ENCODE measurements at places on chromosomes 1 and 21.

DNA sequence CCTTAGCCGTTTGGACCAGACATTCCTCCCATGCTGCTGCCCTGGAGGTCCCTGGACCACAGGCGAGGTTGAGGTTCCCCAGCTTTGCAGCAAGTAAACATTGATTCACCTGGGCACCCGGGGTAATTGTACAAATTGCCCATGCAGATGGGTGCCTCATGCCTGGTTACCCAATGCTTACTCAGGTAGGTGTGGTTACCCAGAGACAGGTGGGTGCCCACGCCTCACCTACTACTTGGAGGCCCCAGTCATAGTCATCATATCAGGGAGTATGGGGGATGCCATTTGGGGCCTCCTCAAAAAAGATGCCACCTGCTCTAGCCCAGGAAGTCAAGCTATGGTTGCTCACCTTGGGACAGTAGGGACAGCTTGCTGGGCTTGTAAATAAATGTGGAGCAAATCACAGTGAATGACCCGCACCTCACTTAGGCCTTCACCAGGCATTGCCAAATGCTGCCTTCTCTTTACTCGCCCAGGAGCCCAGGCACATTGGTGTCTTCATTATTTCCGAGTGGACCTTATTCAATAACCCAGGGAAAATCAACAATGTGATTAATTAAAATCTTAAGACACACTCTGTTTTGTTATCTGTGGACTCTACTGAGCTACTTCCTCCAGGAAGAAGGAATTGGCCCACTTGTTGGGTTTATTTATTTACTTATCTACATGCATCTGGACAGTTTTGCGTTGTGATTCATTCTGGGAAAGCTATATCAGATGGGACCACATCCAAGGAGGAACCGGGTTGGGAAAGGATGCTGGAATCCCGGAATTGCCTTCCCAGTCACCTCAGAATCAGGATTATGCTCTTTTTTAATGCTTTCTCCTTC, 35.6 kb upstream of the GRHL3 start:
- no peak for DNase-seq

- DNase-seq, result no peak
These were observed 30.2 kb upstream of the SFPQ start for GRCh38 chr1:35223084-35223630.

DNA sequence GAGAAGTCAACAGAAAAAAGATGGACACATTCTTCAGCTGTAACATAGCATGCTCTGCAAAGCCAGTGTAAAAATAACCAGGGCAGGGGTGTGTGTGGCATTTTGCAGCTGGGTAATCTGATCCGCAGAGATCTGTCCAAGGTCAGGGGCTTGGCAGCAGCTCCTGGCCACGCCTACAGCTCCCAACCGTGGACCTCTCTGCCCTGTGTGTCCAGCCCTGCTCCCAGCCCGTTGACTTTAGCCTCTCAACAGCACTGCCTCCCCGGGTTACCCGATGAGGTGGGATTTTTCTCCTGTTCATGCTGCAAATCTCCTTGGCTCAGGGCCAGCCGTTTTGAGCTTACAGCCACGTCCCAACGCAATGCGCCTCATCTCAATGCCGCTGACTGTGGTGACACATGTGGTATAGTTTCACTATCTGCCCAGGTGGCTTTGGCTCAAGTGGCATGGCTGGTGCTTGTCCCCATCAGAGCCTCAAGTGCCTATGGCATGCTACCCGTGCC, 68.1 kb downstream of the VWA5B1 start:
- DNase-seq, result no peak

DNA sequence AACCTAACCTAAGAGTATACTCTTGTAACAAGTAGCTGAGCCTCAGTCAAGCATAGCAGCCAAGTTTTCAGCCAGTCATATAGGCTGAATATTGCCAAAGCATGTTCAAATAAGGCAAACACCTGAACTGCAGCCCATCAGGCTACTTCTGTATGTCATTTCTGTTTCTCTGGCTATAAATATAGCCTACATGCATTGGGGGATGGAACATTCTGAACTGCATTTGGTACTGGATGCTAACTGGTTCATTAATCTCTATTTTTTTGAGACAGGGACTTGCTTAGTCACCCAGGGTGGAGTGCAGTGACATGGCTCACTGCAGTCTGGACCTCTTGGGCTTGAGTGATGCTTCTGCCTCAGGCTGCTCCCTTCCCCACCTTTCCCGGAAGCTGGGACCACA, 37.3 kb downstream of the MAST2 start:
- no peak for DNase-seq

GRCh38 chr1:193179094-193179493, 7.3 kb downstream of the B3GALT2 start:
- DNase-seq, result no peak

GRCh38 chr1:38549191-38549590, 310.4 kb downstream of the RRAGC start:
- no peak for DNase-seq

DNA sequence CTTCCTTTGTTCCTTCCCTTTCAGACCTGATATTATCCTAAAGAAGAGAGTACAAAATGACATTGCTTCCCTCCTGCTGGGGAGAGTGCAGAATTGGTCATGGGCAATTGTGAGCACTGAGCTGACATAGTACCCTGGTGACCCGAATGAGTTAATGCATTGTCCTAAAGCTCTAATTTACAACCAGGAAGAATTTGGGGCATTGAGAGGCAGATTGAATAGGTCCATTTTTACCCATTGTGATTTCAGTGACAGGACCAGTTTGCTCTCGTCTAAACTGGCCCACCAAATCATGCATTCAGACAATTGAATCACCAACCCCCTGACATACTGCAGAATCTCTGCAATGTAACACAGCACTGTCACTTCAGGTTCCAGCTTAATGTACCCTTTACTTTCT, 497.4 kb downstream of the DPYD start:
- no peak for DNase-seq

DNA sequence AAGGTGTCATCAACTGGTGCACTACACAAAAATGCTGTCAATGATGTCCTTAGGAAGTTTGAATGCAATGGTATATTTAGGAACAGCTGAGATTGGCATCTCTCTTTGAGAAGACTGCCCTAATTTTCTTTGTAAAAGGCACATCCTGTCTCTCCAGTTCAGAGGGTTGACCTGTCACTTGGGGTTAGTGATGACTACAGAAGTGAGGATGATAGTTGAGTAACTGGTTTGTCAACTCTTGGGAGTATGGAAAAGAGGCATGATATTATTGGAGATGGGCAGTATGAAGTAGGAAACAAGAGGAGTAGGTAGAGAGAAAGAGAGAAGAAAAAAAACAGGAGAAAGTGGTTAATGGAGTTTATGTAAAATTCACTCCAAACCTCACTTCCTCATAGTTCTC, 40.4 kb upstream of the PIGC start:
- no peak for DNase-seq

DNA sequence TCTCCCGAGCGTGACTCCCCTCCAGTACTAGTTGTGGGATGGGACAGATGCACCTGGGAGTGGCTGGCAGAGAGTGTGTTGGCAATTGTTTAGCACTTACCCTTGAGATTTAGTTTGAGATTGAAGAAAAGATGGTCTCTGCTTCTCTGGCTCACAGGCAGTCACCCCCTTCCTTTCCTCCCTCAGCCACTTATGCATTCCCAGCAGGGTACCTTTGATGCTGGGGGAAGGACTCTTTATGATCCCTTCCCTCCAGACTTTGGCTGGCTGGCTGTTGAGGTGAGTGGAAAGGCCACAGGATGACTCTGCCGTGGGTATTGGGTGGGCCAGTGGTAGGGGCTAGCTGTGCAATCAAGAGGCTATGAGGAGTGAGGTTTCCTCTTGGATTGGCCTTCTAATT, 236.8 kb downstream of the CAMTA1 start:
- no peak for DNase-seq

- peak; percentile 94 for DNase-seq
These were observed 394.9 kb downstream of the NPHP4 start for GRCh38 chr1:5597171-5597850.

DNA sequence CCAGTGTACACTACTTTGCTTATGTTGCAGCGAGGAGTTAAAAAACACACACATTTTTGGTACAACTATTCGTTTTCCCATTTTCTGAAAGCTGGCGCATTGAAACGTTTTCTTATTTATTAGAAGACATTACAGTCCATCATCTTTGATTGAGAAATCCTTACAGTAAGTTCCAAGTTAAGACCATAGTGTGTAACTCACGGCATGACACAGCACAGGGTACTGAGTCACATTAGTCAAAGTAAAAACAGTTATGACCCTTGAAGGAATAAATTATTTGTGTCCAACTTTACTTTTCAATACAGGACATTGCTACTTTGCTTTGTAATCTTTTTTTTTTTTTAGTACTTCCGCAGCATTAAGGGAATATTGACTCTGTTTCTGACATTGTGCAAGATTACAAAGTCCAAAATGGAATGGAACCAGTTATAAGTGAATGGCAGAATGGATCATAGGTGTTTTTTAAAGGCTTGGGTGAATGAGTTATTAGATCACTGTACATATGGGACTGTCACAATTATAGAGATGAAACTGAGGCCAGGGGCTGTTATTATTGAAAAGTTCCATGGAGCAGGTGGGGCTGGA, 11.7 kb downstream of the PTGFRN start:
- DNase-seq, result no peak

GRCh38 chr1:38693759-38694158, 165.8 kb downstream of the RRAGC start:
- peak; percentile 27 for DNase-seq

DNA sequence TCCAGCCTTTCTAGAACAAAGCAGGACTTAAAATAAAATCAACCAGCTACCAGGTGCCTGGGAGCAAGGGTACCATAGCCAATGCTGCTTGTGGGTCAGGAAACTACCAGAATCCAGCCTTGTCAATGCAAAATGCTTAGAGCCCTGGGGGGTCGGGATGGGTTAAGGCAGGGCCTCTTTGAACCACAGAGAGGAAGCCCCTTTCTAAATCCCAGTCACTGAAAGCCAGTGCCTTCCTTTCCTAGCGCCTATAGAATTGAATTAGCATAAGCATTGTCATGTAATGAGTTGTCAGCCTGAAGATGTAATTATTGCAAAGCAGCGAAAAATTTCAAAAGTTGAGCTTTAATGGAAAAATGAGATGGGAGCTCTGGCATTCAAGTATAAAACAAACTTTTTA, 176.6 kb upstream of the DAB1 start:
- DNase-seq, result no peak

DNA sequence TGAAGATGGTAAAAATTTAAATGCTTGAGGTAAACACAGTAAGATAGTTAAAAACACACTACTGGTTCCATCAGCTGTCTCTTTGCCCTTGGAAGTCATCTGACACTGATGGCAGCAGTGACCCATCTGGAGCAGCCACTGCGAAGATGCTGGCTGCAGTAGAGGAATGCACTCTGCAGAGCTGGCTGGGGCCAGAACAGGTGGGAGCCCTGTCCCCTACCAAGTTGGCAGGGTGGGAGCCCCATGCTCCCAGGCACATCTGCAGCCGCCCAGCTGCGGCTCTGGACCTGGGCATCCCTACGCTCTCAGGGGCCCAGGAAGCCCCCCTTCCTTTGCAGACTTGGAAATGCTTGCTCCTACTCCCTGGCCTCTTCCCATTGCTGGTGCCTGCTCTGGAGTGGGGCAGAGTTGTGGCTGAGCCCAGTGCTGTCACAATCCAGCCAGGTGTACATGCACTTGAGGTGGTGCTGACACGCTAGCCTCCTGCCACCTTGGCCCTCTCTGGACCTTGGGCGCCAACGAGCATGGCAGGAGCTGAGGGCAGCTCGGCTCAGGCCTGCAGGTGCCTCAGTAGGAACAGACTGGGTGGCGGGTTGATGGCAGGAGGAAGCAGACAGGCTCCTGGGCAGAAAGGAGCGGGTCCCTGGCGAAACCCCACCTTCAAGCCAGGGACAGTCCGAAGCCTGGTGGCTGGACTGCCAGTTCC, 227.0 kb downstream of the FGGY start:
- no peak for DNase-seq

DNA sequence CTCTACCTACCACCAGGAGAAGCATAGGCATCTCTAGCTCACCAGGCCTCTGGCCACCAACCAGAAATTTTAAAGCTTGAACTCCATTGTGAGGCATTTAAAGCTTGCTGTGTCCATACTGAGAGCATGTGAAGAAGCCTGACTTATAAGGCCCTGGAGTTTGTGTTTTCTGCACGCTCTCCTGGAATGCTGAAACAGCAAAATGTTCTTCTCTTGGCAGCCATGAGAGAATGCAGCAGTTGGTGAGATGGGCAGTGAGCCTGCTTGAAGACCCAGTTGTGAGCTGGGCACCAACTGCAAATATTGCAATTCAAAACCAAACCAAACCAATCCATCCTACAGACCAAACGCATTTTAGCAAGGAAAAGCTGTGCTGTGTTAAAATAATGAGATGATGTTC, 170.0 kb upstream of the IVNS1ABP start:
- DNase-seq, result no peak

DNA sequence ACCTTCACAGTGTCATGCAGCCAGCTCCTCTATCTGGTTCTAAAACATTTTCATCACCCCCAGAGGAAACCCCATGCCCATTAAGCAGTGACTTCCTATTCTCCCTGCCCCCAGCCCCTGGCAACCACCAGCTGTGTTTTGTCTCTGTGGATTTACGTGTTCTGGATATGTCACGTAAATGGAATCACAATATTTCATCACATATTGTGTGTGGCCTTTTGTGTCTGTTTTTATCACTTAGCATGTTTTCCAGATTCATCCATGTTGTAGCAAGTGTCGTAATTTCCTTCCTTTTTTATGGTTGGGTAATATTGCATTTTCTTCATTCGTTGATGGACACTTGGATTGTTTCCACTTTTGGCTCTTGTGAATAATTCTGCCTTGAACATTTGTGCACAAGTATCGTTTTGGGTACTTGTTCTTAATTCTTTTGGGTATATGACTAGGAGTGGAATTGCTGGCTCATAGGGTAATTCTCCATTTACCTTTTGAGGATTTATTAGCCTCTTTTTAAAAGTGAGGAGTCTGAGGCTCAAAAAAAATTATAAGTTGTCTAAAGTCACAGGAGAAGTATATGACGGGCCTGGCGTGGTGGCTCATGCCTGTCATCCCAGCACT, 127.0 kb downstream of the MRPS6 start:
- no peak for DNase-seq

GRCh38 chr21:20661745-20662422, 336.3 kb upstream of the NCAM2 start:
- no peak for DNase-seq

DNA sequence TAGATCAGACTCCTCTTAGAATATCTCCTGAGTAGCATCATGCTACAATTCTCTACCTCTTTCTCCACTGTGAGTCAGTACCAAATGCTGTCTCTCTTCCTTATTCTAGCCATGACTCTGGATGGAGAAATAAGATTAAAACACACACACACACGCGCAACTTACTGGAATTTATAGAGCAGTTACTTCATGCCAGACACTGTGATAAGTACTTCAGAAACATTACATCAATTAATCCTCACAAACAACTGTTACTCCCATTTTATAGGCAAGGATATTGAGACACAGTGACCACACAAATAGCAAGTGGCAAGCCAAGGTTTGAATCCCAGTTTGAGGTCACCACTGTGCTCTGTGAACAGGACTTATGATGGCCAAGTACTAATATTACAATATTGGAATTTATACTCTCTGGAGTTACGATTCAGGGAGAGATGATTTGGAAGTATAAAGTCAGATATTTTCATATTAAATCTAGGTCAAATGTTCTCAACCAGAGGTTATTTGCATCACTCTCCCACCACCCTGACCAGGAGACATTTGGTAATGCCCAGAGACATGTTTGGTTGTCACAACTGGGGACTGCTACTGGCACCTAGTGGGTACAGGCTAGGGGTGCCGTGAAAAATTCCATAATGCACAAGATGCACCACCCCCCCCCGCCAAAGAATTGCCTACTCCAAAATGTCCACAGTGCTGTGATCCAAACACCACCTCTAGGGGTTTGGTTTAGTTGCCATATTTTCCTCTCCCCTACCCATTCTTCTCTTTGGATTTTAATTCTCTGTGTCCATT, 221.6 kb downstream of the LTN1 start:
- DNase-seq, result peak; percentile 92
